SHP77 treated with DMSO at 0.1 percent for 48 hours (cell line): ENCODE measurements at places on chromosomes 11 and 22.

DNA sequence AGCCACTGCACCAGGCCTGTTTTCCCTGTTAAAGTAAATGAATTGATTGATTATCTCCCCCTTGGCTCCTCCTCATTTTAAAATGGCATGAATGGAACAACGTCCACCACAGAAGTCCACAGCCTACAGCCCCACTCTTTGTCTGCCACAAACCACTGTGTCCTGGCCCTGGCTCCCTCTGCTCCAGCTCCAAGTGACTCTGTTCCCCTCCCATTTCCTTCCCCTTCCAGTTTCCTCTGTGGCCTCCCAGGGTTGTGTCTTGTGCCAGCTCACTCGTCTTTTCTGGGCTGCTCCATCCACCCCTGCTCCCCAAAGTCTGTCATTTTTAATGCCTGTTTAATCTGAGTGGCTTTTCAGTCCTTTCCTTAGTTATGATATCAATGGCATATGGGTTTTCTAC, 52.4 kb upstream of the CD5 start:
- no peak for DNase-seq

- DNase-seq, result peak; percentile 25
Measured at GRCh38 chr11:117734601-117735024, 62.4 kb downstream of the DSCAML1 start.

GRCh38 chr11:133895551-133895950, 50.2 kb upstream of the SPATA19 start:
- no peak for DNase-seq

DNA sequence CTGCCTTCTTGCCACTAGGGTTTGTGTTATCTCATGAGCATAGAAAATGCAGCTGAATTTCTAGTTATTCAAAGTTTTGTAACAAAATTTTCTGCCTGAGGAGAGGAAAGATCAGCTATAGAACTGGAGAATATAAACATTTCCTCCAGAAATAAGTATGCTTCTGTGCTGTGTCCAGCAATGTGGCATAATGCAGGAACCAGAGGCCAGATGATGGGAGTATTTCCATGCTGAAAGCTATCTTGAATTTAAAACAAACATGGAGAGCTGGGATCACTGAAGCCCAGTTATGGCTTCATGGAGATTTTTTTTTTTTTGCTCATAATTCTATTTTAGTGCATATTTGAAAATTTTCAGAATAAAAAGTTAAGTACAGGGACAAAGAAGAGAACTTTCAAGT, 608.2 kb downstream of the SOX6 start:
- no peak for DNase-seq

DNA sequence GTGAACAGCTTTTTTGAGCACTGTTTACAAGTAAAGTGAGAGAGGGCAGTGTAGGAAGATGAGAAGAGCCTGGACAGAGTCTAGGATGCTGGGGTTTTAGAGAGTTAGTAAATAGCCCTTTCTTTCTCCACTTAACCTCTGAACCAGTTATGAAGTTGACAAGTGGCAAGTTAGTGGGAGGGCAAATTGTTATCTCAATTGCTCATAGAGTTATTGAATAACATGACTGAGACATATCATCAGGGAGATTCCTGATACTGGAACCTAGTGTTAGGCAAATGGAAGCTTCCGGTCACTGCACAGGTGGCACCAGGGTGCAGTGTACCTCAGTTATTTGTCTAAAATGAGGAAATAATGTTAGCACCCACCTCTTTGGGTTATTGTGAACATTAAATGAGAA, 57.8 kb upstream of the PTPN5 start:
- no peak for DNase-seq

DNA sequence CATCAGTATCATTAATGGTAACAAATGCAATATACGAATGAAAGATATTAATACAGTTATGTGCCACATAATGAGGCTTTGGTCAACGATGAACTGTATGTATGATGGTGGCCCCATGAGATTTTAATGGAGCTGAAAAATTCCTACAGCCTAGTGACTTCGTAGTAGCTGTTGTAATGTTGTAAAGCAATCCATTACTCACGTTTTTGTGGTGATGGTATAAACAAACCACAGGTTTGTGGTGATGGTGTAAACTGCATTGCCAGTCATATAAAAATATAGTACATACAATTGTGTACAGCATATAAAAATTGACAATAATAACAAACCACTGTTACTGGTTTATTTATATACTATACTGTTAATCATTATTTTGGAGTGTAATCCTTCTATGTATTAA, 27.4 kb upstream of the GRIA4 start:
- no peak for DNase-seq

- no peak for DNase-seq
Measured at GRCh38 chr11:120898568-120898967, 125.3 kb upstream of the TBCEL start.

DNA sequence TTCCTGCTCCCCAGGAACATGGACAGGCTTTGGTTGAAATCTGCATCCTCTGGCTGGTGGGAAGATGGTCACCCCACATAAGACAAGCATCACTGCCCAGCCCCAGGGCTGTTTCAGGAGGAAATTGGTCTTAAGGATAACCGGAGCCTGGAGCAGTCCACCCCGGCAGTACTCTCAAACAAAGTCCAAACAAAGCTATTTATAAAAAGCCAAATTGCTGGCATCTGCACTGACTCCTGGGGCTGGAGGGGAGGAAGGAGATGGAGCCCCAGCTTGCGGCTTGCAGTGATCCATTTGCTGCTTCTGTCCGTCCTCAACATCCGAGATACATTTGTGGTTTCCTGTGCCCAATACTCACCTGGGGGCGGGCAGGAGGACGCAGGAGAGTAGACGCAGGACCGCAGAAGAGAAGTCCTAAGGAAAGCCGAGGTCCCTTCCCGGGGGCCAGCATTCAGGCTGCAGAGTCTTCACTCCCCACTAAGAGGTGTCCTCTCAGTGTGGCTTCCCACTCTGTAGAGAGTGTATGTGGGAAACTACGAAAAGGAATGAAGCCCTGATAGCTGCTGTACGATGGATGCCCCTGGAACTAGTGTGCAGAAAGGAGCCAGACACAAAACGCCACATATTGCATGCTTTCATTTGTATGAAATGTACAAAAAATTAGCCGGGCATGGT, 107.3 kb upstream of the FGF3 start:
- DNase-seq, result no peak

GRCh38 chr11:2554338-2555207, 109.8 kb downstream of the KCNQ1 start:
- DNase-seq, result no peak

- no peak for DNase-seq
Measured at GRCh38 chr11:19734171-19734570, 21.5 kb downstream of the NAV2 start.

- no peak for DNase-seq
Measured at GRCh38 chr22:42074846-42075676, 1.0 kb downstream of the PHETA2 start.

DNA sequence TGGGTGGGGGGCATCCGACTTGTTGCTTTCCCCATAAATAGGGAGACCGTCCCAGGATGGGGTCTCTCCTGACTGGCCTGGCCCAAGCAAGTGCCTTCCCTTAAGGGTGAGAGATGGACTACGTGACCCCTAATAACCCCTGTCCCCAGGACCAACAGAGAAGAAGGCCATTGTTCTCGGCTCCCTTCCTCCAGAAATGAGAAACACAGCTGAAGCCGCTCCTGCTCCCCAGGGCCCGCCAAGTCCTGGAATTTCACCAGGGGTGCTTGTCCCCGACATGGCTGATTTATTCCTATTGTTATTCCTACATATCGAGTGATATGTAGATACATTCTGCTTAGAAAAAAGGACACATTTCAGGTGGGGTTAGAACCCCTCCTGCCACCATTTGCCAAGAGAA, 100.8 kb downstream of the TP53I11 start:
- no peak for DNase-seq

GRCh38 chr22:27489178-27489675, 312.3 kb downstream of the MN1 start:
- no peak for DNase-seq

- no peak for DNase-seq
Measured at GRCh38 chr11:128734832-128735224, 41.0 kb downstream of the FLI1 start.

DNA sequence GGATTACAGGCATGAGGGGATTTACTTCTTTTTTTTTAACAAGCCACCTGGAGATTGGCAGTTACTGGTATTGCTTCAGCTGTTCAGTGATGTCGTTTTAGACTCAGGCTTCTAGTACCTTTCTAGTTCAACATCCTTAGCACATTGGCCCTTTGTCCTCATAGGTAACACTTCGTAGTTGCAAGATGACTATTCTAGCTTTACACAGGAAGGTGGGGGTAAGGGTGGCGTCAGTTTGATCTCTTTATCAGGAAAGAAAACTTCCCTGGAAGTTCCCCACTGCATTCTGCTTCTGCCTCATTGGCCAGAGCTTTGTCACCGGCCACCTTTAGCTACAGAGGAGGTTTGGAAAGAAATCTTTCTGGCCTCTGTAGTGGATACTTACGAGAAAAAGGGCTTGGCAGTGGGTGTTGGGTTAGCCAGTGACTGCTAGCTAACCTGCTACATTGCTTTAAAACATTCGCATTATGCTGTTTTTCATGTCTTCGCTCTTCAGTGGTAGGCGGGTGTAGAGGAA, 40.7 kb downstream of the SFI1 start:
- DNase-seq, result no peak

- DNase-seq, result no peak
Measured at GRCh38 chr11:2847561-2847960, 38.0 kb downstream of the CDKN1C start.

DNA sequence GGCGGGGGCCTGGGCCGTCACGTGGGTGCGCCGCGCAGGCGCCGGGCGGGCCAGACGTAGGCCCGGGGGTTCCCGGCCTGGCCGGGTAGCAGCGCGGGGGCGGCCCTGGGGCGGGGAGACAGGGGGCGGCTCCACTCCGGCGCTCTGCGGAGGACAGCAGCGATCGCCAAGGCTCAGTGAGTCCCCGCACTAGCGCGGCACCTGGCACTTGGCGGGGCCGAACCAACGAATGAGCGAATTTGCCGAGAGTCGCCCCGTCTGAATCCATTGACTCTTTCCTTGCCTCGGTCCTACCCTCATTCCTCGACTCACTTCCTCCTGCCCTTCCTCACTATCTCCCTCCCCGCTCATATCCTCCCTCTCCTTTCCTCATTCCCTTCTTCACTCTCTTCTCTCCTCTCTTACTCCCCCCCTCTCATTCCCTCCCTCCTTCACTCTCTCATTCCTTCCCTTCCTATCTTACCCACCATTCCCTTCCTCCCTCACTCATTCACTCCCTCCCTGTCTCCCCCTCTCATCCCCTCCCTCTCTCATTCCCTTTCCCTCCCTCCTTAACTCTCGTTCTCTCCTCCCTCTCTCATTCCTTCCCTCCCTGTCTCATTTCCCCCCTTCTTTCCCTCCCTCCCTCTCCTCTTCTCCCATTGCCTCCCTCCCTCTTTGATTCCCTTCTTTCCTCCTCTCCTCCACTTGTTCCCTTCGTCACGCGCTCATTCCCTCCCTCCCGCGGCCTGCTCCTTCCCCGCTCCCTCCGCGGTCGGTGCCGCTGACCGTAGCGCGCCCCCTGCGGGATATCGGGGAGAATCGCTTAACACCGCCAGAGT, 476 bp upstream of the KLHL22 start:
- peak; percentile 60 for DNase-seq

DNA sequence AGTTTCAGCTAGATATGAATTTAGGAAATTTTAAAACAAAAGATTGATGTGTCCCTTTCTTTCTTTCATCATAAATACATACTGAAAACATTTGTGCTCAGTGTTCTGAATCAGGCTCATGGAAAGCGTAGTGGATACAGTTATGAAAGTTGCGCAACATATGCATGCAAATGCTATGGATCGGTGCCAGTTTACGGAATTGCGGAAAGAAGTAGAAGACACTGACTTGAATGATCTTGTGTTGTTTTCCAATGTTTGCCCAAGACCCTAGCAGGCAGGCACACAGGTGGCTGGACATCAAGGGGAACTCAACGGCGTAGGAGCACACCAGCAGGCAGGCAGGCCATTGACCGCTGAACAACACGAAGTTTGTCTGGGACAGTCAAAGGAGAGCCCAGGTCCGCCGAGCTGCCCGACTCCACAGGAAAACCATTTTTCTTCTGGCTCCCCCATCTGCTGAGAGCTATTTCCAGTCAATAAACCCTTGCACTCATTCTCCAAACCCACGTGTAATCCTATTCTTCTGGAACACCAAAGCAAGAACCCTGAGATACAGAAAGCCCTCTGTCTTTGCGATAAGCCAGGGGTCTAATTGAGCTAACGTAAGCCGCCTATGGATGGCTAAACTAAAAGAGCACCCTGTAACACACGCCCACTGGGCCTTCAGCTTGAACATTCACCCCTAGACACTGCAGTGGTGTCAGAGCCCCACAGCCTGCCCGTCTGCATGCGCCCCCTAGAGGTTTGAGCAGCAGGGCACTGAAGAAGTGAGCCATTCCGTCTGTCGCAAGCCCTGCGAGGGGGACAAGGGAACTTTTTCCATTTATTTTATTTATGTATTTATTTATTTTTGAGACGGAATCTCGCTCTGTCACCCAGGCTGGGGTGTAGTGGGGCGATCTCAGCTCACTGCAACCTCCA, 7.4 kb upstream of the BIRC3 start:
- no peak for DNase-seq

GRCh38 chr11:16936643-16937042, 77.6 kb downstream of the PLEKHA7 start:
- no peak for DNase-seq

DNA sequence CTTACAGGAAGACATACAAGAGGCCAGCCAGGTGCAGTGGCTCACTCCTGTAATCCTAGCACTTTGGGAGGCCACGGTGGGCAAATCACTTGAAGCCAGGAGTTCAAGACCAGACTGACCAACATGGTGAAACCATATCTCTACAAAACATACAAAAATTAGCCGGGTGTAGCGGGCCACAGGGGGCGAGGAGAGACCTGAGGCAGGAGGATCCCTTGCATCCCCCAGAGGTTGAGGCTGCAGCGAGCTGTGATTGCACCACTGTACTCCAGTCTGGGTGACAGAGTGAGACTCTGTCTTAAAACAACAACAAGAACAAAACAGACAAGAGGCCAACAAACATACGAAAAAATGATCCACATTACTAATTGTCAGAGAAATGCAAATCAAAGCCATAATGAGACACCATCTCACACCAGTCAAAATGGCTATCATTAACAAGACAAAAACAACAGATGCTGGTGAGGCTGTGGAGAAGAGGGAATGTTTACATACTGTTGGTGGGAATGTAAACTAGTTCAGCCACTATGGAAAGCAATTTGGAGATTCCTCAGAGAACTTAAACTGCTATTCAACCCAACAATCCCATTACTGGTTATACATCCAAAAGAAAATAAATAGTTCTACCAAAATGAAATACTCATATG, 498.8 kb upstream of the ARHGAP42 start:
- DNase-seq, result no peak
